BE2C (cell line): ENCODE measurements at places on chromosomes 5 and 9.

- no peak for DNase-seq
These were observed 159.4 kb downstream of the PIK3R1 start for GRCh38 chr5:68374796-68375518.

DNA sequence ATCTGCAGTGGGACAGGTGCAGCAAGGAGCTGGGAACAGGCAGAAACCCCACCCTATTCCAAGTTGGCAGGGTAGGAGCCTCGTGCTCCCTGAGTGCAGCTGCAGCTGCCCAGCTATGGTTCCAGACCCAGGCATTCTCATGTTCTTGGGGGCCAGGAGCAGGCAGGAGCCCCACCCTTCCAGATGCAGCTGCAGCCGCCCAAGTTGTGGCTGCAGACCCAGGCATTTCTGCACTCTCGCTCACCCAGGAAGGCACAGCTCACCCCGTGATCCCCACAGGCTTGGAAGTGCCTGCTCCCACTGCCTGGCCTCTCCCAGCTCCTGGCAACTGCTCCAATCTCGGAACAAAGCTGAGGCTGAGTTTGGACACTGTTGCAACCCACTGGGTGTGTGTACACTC, 275.8 kb upstream of the ADRA1B start:
- no peak for DNase-seq

- DNase-seq: no peak
These were observed 89.3 kb downstream of the MACIR start for GRCh38 chr5:103347716-103348423.

GRCh38 chr9:88280816-88281382, 107.3 kb upstream of the SPIN1 start:
- no peak for DNase-seq
